Fibroblast of skin of right biceps (primary cell): ENCODE measurements at places on chromosomes 2 and 18.

DNA sequence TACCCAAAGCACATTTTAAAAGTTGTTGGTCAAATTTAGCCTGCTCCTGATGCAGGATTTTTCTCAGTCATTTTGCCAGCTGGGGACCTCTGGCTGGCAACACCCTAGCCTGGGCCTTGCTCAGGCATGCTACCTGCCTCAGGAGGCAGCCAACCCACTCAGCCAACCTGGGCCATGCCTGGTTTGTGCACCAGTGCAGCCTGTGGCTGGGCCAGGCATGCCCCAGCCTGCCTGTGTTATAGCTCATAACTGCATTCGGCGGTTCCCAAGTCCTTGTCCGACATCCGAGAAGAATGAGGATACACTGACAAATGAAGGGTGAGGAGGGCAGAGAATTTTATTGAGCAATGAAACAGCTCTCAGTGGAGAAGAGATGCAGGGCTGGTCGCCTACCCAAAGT is 608.0 kb downstream of the SUCLG1 start:
- DNase-seq = no peak

DNA sequence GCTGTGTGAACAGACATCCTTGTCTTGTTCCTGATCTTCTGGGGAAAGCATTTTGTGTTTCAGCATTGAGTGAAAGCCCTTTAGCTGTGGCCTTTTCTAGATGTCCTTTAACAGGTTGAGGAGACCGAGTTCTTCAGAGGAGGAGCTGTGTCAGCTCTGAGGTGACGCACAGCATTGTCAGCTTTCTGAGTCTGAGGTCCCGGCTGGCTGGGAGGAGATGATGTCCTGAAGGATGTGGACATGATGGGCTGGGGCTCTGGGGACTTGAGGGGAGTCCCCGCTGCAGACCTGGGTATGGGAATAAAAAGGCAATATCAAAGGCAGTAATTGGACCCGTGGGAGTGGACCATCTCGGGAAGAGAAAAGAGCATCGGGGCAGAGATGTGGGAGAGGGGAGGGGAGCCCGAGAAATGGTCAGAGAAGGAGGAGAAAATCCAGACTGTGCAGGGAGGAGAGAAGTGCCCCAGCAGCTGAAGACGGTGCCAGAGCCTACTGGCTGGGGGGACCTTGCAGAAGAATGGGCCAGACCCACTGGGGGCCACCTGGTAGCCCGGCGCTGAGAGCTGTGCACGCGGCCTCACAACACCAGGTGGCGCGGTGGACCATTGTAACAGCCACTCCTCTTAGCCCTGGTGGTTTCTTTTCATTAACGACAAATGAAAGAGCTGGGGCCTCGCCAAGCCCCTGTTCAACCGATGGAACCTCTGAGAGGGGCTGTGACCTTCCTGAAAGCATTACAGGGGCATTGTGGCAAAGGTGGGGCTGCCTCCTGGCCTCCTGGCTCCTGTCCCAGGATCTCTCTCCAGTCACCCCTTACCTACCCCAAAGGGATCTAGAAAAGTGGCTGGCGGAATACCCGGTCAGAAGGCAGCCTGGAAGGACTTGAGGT is 61.6 kb downstream of the ST3GAL5 start:
- peak; percentile 68 for DNase-seq

DNA sequence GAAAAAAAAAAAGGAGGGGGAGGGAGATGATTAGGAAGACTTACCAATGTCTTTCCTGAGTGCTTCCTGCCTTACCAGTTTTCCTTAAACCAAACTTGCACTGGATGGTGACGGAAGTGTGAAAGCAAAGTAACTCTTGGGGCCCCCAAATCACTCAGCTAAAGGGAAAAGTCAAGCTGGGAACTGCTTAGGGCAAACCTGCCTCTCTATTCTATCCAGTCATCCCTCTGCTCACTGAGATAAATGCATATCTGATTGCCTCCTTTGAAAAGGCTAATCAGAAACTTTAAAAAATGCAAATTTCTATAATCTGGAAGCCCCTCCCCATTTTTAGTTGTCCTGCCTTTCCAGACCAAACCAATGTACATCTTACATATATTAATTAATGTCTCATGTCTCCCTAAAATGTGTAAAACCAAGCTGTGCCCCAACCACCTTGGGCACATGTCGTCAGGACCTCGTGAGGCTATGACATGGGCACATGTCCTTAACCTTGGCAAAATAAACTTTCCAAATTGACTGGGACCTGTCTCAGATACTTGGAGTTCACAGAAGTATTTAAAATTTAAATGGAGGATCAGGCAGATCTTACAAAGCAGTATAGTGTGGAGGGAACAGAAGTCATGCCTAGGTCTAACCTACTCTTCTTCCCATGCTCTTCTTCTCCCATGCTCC is 7.2 kb upstream of the CYBRD1 start:
- no peak for DNase-seq

GRCh38 chr2:96527286-96528005 is 9.1 kb upstream of the ARID5A start:
- DNase-seq = peak; percentile 47

DNA sequence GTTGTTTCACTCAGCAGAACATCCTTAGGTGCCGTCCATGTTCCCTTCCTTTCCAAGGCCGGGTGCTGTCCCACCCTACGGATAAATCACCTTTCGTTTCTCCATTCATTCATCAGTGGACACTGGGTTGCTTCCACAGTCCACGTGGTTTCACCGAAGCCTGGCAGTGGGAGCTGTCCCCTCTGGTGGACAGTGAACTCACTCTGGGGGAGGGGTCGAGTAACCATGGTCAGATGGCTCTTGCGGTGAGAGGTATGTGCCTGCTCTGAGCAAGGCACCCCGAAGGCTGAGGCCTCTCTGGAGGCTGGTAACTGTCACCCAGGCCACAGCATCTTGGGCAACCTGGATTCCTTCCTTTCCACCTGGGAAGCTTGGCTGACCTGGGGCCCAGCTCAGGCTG is 61.5 kb upstream of the TWIST2 start:
- peak; percentile 47 for DNase-seq

DNA sequence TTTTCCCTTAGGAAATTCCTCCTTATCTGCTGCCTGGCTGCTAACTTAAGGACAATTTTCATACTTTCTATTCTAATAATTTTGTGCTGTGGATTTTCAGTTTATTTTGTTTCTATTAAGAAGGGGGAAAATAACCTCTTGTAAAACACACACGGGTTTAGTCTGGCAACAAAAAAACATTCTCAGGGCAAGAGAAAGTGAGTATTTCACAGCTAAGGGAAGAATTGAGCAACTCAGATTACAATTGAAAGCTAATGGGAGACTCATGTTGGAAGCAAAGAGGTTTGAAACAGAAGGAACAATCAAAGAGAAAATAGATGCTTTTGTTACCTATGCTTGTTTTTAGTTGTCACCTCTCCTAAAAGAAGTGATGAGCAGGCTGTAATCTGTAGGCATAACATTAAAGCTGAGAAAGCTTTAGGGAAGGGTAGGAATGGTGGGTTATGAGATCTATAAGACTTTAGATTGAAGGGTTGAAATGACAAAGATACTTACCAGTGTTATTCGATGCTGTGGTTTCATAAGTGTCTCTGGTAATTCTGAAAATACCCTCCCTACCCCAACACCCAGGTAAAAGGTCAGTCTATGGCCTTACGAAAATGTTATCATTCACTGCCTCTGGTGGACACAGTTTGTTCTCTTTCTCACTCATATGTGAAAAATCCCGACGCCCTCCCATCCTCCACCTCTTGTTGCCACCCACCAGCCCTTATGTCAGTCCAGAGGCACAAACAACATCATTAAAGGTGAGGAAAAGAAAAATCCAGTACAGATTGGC is 510.9 kb downstream of the TXNL1 start:
- DNase-seq = no peak

GRCh38 chr2:222837643-222838056 is 23.2 kb upstream of the ACSL3 start:
- no peak for DNase-seq

DNA sequence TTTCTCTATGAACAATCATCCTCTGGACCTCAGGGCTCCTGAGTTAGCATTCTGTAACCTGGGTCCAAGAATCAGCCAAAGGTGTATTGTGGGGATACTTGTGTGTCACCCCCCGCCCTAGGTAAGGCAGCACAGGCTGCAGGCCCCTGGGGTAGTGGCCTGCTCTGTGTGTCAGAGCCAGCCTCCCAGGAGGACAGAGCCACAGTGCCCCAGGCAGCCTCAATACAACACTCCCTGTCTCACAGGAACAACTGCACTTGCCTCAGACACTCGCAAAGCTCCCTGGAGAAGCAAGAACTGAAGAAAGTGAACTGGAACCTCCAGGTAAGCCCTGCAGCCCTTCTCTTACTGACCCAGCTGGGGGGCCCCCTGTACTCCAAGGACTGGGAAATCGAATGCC is 121.3 kb upstream of the PPP1CB start:
- no peak for DNase-seq

DNA sequence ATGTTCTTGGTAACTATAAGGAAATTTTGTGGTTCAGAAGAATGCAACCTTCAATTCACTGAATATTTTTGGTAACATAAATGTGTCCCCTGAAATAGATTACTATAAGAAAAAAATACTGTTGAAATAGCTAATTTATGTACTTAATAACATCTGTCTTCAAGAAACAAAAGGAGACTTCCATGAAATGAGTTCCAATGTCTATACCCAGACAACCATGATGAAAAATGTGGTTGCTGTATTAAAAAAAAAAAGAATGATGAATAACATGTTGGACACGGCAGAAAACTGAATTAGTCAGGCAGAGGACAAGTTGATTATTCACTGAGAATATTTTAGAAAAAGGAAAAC is 98.5 kb downstream of the TACR1 start:
- no peak for DNase-seq
